NCI-H460 (cell line): ENCODE measurements at places on chromosomes 13 and 19. TPM values are rescaled to one million over a fixed set of nuclear protein-coding genes. Genes with fewer than 3 reads are reported as not detected.

DNA sequence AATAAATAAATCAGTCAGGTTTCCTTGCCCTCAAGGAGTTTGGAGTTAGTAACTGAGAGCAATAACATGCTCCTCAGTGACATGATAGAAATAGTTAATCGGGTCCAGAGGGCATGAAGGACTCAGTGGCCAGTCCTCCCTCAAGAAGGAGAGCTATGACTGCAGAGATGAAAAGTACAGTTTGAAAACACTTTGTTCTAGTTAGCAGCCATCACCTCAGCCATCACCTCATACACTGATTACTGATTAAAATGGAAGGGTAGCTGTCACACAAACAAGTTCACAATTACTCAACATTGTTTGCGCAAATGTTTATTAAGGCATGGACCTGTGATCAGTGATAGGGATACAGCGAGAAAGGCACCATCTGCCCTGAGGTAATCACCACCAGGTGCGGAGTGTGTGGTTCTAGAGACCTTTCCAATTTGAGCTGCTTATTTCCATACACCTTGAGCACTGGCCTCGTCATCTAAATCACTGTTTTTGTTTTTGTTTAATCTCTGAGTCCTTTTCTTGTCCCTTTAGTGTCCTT, 85.3 kb upstream of the RAP2A start:
- DNase-seq = no peak

The MBD3 gene
- 70.8 and 77.2 TPM in 2 replicates for total RNA-seq

DNA sequence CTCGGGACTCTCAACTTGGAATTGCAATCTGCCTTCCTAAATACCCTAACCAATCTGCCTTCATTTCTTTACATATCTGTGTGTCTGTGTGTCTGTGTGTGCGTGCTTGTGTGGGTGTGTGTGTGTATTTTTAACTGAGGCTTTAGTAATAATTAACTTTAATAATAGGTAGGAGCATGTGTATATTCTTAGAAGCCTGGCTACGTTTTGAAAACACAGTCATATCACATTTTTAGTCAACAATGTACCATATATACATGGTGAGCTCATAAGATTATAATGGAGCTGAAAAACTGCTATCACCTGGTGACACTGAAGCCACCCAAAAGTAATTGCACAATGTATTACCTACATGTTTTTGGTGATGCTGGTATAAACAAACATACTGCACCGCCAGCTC, 65.4 kb upstream of the ATXN8OS start:
- no peak for DNase-seq

The KLK4 gene
- not detected in 2 replicates for total RNA-seq

DNA sequence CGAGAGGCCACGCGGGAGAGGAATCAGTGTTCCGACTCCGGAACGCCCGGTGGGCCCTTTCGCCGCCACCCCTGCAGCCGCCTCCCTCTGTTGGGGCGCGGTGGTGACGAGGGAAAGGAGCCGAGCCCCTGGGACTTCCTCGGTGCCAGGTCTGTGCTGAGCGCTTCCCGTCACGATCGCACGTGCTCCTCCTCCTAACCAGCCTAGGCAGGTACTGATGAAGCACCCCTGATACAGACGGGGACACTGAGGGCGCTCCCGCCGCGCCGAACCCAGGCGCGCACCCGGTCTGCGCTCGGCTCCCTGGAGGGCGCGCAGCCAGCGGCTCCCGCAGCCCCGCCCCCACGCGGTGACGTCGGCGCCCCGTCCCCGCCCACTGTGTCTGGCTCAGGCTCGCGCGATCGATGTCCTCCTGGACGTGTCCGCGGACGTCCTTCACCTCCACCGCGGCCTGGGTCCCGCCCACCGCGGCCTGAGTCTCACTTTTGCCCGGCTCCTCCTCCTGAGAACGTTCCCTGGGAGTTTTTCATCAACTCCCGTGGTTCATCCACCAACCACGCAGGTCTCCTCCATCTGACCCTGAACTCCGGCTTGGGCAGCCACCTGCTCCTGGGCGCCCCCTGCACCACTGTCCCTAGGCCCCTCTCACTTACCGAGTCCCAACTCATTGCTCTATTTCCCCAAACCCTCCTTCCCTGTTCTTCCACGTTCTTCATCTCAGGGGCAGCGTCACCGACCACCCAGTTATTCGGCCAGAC, 2.6 kb upstream of the KLK15 start:
- peak; percentile 59 for DNase-seq

DNA sequence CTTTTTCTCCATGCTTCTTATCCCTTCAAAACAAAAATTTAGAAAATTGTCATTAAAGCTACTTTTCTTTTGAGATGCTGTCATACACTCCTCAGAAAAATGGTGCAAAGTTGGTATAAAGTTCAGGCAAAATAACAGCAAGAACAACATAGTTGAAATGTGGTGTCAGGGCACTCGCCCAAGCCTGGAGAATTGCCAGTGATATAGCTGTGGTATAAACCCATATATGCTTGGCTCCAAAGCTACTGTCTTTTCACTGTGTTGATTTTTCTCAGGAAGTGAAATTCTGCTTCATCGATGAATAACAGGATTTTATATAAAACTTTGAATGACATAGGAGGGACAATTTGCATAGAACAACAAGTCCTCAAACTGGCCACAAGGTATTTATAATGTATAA, 2532.9 kb downstream of the PCDH9 start:
- no peak for DNase-seq

The KRTDAP gene
- total RNA-seq = not detected in 2 replicates

DNA sequence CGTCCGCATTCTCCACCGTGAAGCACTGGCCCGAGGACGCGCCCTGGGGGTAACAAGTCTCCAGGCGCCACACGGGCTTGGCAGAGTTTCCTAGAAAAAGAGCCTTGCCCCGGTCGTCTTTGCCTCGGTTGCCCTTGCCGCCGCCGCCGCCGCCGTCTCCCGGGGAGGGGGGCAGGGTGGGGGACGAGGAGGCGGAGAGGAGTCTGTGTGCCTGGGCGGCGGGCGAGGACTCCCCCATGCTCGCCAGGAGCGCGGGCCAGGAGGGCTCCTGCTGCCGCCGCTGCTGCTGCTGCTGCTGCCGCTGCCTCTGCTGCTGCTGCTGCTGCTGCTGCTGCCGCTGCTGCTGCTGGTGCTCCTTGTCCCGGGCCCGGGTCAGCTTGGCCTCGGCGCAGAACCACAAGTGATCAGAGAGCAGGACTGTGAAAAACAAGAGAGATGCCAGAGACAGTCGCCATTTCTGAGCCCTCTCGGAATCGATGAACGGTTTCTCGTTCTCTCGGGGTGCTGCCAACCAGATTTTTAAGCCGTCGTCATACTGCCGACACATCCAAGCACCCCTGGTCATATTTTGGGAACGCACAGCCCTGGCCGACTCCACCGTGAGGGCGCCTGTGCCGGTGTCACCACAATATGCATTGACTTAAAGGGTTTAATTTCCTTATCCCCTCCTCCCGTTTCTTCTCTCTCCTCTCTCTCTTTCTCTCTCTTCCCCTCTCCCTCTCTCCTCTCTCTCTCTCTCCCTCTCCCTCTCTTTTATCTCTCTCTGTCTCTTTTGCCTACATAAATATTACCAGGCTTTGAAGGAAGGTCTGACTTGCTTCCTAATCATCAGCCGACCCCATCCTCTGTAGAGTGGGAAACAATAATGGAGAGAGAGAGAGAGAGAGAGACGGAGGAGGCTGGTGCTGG, 349.1 kb downstream of the LIG4 start:
- DNase-seq = no peak

The VSTM1 gene
- total RNA-seq = not detected in 2 replicates

The GARIN5A gene
- total RNA-seq = 0.26 and 0.92 TPM in 2 replicates

GRCh38 chr13:50995854-50996253, 86.3 kb downstream of the RNASEH2B start:
- no peak for DNase-seq

DNA sequence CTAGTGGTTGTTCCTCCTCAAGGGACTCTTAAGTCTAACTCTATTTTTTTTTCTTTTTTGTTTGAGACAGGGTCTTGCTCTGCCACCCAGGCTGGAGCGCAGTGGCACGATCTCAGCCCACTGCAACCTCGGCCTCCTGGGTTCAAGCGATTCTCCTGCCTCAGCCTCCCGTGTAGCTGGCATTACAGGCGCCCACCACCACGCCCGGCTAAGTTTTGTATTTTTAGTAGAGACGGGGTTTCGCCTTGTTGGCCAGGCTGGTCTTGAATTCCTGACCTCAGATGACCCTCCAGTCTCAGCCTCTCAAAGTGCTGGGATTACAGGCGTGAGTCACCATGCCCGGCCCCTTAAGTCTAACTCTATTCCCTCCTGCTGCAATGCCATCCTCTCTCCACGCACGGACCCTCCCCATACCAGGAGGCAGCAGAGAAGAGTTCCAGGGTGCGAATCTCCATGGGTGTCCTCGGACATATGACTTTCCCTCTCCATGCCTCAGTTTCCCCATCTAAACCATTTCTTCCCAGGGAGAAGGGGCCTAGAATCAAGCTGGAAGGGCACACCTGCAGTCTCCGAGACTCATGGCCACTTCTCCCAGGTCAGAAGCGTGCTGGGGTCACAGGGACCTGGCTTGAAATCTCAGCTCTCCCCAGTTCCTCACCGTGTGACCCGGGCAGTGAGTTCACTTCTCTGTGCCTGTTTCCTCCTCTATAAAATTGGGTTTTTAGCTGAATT, 6.0 kb upstream of the BCL3 start:
- no peak for DNase-seq

- no peak for DNase-seq
Observed at GRCh38 chr13:37945651-37946575, 76.3 kb upstream of the TRPC4 start.

GRCh38 chr19:30529876-30530275, 157.7 kb downstream of the ZNF536 start:
- no peak for DNase-seq

The SLC15A1 gene
- total RNA-seq = not detected in 2 replicates

The FSD1 gene
- not detected in 2 replicates for total RNA-seq

DNA sequence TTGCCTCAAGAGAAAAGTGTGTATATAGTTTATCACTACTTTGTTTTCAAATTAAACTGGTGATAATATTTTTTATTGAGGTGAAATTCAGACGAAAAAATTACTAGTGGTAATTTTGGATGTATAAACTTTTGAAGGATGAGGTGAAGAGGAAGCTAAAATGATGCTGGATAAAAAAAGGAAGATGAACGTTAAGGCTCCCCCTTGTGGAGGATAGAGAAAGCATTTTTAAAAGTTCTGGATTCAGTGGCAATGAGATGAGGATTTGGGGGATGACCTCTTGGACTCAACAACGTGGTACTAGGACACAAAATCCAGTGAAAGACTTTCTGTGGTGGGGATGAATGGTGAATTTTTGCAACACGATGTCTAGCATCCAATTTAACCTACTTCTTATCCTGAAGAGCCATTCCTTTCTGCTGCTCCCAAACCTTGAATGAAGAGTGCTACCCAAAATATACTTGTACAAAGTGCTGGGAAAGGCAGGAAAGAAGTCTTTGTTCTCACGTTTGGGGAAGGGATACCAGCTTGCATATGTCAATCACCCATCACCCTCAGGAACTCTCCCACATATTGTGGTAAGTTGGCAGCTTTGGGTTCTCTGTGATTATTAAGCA, 7.3 kb upstream of the SIGLEC5 start:
- peak; percentile 5 for DNase-seq

The MEIS3 gene
- total RNA-seq = 5.3 and 7.0 TPM in 2 replicates

DNA sequence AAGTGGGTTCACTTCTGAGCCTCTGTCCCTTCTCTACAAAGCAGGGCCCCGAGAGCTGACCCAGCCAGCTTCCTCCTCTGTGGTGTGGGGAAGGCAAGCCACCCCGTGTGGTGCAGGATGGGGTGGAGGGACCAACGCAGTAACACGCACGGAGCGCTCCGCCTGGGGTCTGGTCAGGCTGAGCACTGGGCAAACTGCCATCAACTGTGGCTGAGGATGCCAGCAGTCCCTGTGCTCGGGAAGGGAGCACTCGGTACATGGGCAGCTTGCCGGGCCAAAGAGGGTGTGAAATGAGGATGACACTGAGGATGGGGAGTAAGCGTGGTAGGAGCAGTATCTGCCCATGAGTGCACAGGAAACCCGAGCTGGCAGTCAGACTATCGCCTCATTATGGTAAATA, 7.6 kb upstream of the GMIP start:
- no peak for DNase-seq

DNA sequence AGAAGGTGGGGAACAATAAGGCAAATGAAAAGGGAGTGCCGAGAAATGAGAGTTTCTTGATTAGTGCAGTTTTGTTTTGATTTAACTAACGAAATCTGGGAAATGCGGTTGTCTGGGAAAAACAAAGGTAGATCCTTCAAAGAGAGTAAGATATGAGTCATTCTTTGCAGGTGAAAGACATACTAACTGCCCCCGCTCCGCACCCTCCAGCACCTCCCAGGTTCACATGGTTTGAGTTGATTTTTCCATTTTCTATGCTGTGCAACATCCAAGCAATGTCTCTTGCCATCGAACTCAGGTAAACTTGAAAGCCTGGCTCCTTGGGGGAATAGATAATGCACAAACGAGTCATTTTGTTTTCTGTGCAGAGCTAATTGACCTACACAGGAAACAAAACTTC, 84.1 kb upstream of the KLF12 start:
- no peak for DNase-seq

- no peak for DNase-seq
Observed at GRCh38 chr13:78247362-78247761, 328.7 kb upstream of the EDNRB start.

The FUT2 gene
- not detected in 2 replicates for total RNA-seq

DNA sequence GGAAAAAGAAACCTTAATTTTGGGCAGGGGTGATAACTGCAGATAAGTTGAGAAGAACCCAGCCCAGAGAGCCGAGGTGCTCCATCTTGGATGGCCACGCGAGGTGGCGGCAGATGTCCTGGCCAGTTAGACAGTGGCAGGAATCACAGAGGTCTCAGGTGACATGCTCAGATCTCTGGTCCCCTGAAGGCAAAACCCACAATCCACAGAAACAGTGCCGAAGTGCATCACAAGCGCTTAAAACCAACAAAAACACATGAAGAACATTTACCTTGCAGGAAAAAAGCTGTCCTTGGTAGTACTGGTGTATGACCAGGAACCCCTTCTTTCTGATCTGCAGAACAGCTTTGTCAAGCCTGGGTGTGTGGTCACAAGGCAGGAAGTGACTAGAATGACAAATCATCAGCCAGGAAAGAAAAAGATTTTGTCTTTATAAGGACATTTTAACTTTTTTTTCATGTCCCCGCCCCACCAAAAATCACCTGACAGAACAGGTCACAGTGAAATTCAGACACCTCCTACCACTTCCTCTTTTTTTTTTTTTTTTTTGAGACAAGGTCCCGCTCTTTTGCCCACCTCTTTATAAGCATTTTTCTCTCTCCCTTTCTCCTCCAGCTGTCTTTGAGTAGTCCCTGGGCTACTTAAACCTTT, at the start of gene LCP1:
Gene LCP1 (minus strand): TSS at position 338 of the 651 bp plus-strand sequence. CDS start 22,515 bp downstream, outside the sequence.
- no peak for DNase-seq

DNA sequence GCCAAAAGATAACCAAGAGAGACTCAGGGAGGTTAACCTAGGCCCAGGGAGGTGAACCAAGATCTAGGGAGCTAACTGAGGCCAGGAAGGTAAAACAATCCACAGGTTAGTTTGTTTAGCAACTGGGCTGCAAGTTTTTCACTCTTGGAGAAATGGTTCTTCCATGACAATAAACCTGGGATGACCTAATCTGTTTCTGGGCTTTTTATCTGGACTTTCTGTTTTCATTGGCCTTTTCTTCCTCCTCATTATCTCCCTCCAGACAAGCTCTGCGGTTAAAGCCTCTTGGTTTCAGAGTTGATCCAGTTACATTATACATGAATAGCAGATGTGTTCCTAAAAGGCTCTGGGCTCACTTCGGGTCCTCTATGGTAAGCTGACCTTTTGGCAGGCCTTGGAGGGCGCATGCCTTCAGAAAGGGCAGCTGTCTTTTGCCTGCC, 44.2 kb downstream of the PCDH8 start:
- no peak for DNase-seq

The TMEM143 gene
- total RNA-seq = 2.4 and 4.0 TPM in 2 replicates

The KCNK6 gene
- 0.15 and 0.26 TPM in 2 replicates for total RNA-seq
